ENCODE measurements at places on chromosomes 1 and 21. TPM values are rescaled to one million over a fixed set of nuclear protein-coding genes. Genes with fewer than 3 reads are reported as not detected.

DNA sequence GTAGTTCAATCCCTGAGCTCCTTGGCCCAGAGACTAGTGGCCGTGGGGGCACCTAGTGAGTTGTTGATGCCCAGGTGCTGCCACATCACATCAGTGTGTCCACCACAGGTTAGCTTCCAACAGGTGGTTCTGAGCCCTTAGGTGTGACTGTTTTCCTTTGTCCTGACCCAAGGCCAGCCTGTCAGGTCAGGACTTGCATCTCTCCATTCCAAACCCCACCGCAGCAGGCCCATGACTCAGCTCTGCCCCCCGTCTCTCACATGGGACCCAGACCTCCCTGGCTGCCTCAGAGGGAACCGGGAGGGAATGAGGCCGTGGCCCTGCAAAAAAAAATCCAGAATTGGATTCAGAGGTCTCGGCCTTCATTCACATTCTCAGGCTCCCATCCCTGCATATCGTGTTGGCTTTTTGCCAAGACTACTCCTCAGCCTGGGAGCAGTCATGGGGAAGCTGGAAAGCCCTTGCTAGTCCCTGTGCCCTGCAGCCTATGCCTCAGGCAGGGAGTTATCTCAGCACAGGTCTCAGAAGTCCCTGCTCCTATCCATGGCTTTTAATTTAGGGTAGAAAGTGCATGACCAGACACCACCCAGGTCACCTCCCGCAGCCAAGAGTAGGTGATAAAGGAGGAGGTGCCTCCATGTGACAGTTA is 7.2 kb downstream of the INAVA start:
- no peak overlapping the region for H3K4me3 ChIP-seq
- H3K27ac ChIP-seq, result no peak overlapping the region
- H3K27me3 ChIP-seq, result no peaks in the 10 kb centered on the region
- H3K4me1 ChIP-seq, result peaks cover 9% of the 10 kb centered on the region
- DNase-seq, result no peak

DNA sequence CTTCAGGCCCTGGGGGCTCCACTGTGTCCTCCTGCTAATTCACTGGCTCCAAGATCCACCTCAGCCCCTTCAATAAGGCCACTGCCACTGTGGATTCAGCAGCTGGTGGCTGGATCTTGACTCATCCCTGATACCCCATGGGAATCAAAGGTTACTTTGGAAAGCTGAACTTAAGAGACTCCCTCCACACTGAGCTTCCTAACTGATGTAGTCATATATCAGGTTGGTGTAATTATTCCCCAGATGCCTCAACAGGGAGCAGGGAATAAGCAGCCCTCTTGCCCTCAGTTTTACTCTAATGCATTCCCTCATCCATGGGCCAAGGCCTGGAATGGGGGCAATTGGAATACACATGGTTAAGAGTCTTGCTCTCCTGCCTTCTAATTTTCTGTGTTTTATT is 164.6 kb downstream of the FASLG start:
- no peaks in the 10 kb centered on the region for H3K36me3 ChIP-seq
- DNase-seq, result no peak
- H3K4me3 ChIP-seq, result no peak overlapping the region
- no peaks in the 10 kb centered on the region for H3K4me1 ChIP-seq

- H3K4me1 ChIP-seq, result no peaks in the 10 kb centered on the region
- H3K4me3 ChIP-seq, result no peak overlapping the region
- no peaks in the 10 kb centered on the region for H3K27me3 ChIP-seq
- no peaks in the 10 kb centered on the region for H3K36me3 ChIP-seq
- DNase-seq, result no peak
These were observed 132.5 kb upstream of the C1orf174 start for GRCh38 chr1:4032571-4032970.

GRCh38 chr1:240019524-240019923 is 72.2 kb upstream of the FMN2 start:
- no peaks in the 10 kb centered on the region for H3K4me1 ChIP-seq
- no peak overlapping the region for H3K27ac ChIP-seq
- DNase-seq, result no peak
- H3K27me3 ChIP-seq, result no peaks in the 10 kb centered on the region
- H3K36me3 ChIP-seq, result no peaks in the 10 kb centered on the region

- no peaks in the 10 kb centered on the region for H3K36me3 ChIP-seq
- H3K27me3 ChIP-seq, result no peaks in the 10 kb centered on the region
- H3K4me3 ChIP-seq, result no peak overlapping the region
- H3K27ac ChIP-seq, result no peak overlapping the region
- no peak for DNase-seq
These were observed 22.0 kb upstream of the AIM2 start for GRCh38 chr1:159098596-159098995.

GRCh38 chr1:95371666-95372282 is 137.8 kb downstream of the RWDD3 start:
- DNase-seq, result no peak
- H3K4me3 ChIP-seq, result no peak overlapping the region
- peaks cover 4% of the 10 kb centered on the region for H3K4me1 ChIP-seq
- no peak overlapping the region for H3K27ac ChIP-seq
- H3K27me3 ChIP-seq, result no peaks in the 10 kb centered on the region

- no peaks in the 10 kb centered on the region for H3K27me3 ChIP-seq
- H3K27ac ChIP-seq, result no peak overlapping the region
- H3K4me3 ChIP-seq, result no peak overlapping the region
- H3K4me1 ChIP-seq, result no peaks in the 10 kb centered on the region
- no peak for DNase-seq
These were observed 208.4 kb upstream of the CAMK1G start for GRCh38 chr1:209375097-209375496.

DNA sequence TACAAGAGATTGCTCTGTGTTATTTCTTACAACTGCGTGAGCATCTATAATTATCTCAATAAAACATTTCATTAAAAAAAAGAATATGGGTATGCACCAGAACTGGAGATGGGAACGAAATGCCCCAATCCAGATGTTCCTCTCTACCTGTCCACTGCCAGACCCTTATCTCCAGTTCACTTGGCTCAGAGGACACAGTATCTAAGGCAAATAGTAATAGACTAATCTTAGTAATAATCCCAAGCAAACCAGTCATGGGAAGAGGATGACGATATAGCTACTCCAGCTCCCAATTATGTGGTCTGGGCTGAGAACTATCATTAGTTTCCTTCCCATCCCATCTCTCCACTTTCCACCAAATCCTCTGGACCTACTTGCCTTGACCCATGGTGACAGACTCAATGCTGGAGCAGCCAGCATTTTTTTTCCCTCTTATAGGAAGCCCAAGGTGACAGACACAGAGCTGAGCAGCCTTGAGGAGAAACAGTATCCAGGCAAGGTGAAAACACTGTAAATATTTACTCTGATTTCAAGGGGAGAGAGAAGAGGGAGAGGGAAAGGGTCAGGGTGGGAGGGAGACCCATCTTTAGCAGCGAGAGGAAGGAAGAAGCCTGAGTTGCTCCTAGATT is 28.7 kb downstream of the DDX20 start:
- H3K36me3 ChIP-seq, result no peaks in the 10 kb centered on the region
- no peaks in the 10 kb centered on the region for H3K27me3 ChIP-seq
- no peak for DNase-seq
- H3K4me1 ChIP-seq, result peaks cover 7% of the 10 kb centered on the region
- H3K27ac ChIP-seq, result no peak overlapping the region
- H3K4me3 ChIP-seq, result no peak overlapping the region

GRCh38 chr1:177487481-177487880 is 316.7 kb downstream of the BRINP2 start:
- no peaks in the 10 kb centered on the region for H3K4me1 ChIP-seq
- H3K27me3 ChIP-seq, result no peaks in the 10 kb centered on the region
- H3K4me3 ChIP-seq, result no peak overlapping the region
- H3K36me3 ChIP-seq, result no peaks in the 10 kb centered on the region
- H3K27ac ChIP-seq, result no peak overlapping the region

GRCh38 chr1:178945763-178946266 is 74.9 kb upstream of the ANGPTL1 start:
- no peak overlapping the region for H3K27ac ChIP-seq
- H3K4me1 ChIP-seq, result peaks cover 14% of the 10 kb centered on the region
- no peaks in the 10 kb centered on the region for H3K27me3 ChIP-seq
- no peak for DNase-seq
- H3K4me3 ChIP-seq, result no peak overlapping the region

DNA sequence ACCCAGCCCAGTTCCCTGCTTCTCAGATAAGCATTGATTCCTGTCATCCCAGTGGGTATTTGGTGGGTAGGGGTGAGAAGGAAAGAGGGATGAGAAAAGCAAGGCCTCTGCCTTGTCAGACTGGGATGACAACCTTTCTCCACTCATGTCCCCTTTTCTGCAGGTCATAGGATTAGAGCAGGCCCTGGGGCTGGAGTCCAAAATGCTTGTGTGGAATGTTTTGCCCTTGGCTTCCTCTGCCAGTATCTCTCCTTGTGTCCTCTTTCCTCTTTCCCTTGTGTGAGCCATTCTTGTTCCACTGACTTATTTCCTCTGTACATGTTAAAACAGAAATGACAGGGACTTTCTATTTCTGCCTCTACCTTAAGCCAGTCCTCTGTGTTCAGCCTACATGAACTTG is 4.1 kb downstream of the ATP2B4 start:
- no peaks in the 10 kb centered on the region for H3K27me3 ChIP-seq
- H3K27ac ChIP-seq, result peak overlapping the region; percentile 73
- H3K36me3 ChIP-seq, result no peaks in the 10 kb centered on the region

The AMPD1 gene
- polyA plus RNA-seq, result 1.5 TPM

The ZNF496 gene
- polyA plus RNA-seq, result 45.0 TPM

The LCA5L gene
- 88.0 TPM for polyA plus RNA-seq

The LCE3E gene
- polyA plus RNA-seq, result not detected

The HEYL gene
- polyA plus RNA-seq, result 44.7 TPM
